ENCODE measurements at places on chromosomes 11 and 22. TPM values are rescaled to one million over a fixed set of nuclear protein-coding genes. Genes with fewer than 3 reads are reported as not detected.

OR5M3 gene
- total RNA-seq = not detected

SPINDOC gene
- total RNA-seq = 15.7 TPM

UCP3 gene
- total RNA-seq = 0.07 TPM

NNMT gene
- total RNA-seq = 3.6 TPM

MUC5AC gene
- under 0.01 TPM for total RNA-seq

MPPED1 gene
- total RNA-seq = not detected

TESMIN gene
- 5.1 TPM for total RNA-seq

OR52B2 gene
- total RNA-seq = not detected

TBX10 gene
- total RNA-seq = not detected

GGT5 gene
- not detected for total RNA-seq

FBLN1 gene
- total RNA-seq = 3.9 TPM

EFCAB6 gene
- 0.40 TPM for total RNA-seq

MICAL3 gene
- total RNA-seq = 15.2 TPM

SLC17A6 gene
- total RNA-seq = not detected

CHADL gene
- 0.15 TPM for total RNA-seq

KMT5B gene
- 21.2 TPM for total RNA-seq

GRCh38 chr22:47020166-47020565 lies 257.7 kb downstream of the TBC1D22A start:
- no peak for DNase-seq

GRCh38 chr11:1844221-1845094 lies 5.7 kb downstream of the TNNI2 start:
- peak; percentile 64 for DNase-seq

- no peak for DNase-seq
Measured at GRCh38 chr11:72760539-72761405, 8.6 kb upstream of the ARAP1 start.

- no peak for DNase-seq
Measured at GRCh38 chr11:111762981-111763643, 3.1 kb downstream of the PPP2R1B start.

DNA sequence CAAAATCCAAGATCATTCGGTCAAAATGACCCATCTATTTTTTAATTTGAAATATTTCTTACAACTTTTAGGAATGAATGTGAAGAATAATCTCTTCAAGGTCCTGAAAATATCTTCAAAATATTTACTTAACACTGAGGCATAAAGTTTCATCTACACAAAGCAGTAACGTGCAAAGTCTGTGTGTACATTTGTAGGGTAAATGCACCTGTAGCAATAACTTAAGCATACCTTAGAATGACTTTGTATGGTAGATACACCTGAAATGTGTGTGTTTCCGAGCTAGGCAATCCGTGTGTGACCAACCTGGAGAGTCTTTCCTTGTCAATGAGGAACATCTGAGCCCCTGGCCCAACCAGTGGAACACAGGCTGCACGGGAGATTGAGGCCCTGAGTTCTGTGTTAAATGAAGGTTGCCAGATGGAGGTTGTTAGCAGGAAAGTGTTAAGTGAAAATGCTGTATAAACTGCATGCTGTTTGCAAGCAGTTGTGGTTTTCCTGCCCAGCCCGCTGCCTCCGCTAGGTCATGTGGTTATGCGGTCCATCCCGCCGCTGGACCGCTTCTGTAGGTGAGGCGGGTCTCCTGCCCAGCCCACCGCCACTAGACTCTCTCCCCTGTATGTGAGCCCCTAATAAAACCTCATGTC lies 7.6 kb upstream of the CTR9 start:
- no peak for DNase-seq

- no peak for DNase-seq
Measured at GRCh38 chr11:45260071-45260470, 26.1 kb downstream of the SYT13 start.

DNA sequence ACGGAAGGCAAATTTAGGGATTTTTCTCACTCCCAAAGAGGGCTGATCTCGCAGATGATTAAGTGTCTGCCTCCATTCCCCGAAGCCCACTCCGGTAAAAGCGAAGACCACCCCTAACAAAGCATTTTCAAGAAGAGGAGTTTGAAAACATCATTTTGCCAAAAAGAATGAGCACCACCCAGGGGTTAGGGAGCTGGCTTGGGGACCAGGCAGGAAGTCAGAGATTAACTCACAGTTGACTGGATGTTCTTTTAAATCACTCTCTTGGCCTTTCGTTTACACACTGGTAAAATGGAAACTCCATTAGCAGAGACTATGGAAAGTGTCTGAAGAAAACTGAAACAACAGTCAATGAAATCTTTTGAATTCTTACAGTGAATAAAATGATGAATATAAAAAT lies 7.9 kb upstream of the TRIM44 start:
- no peak for DNase-seq

DNA sequence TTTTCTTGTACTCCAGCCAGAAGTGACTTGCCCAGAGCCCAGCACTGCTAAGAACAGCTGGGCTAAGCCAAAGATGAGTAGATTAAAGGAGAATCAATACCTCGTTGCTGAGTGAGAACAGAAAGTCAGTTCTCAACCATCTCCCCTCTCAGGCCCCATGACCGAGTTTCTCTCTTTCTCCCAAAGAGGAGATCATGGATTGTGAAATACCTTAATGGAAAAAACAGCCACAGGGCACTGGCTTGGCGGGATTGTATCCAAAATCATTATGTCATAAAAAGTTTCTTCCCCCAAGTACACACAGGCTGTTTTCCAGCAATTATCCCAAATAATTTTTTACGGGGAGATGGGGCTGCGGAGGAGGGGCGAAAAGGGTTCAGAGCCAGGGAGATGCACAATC lies 111.8 kb upstream of the TMEM45B start:
- no peak for DNase-seq

- no peak for DNase-seq
Measured at GRCh38 chr11:92045301-92045700, 179.3 kb upstream of the FAT3 start.

GRCh38 chr11:133790995-133791394 lies 54.3 kb downstream of the SPATA19 start:
- no peak for DNase-seq

GRCh38 chr11:19455731-19456130 lies 215.0 kb upstream of the E2F8 start:
- no peak for DNase-seq

GRCh38 chr11:117144477-117145392 lies 648 bp downstream of the PAFAH1B2 start:
- DNase-seq = peak; percentile 6

DNA sequence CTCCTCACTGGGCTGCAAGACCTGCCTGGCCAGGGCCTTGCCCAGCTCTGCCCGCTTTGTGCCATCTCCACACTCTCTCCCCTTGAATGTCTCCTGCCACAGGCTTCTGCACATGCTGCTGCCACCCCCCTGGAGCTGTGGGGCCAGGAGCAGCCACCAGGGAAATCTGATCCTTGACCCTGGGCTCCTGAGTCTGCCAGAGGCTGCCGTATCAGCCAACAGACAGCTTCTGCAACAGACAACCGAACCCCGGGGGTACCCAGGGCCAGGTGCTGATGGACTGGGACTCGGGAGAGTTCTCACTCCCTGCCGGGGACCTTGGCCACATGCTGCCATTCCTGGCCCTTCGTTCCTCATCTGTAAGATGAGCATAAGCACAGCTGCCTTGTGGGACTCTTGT lies 3.3 kb upstream of the PPARA start:
- no peak for DNase-seq
